ENCODE measurements at places on chromosomes 2 and 18.

GRCh38 chr2:217185265-217185995 is 325.6 kb upstream of the TNP1 start:
- no peak for DNase-seq

- no peak for DNase-seq
Measured at GRCh38 chr2:37767959-37768925, 96.8 kb upstream of the CDC42EP3 start.

DNA sequence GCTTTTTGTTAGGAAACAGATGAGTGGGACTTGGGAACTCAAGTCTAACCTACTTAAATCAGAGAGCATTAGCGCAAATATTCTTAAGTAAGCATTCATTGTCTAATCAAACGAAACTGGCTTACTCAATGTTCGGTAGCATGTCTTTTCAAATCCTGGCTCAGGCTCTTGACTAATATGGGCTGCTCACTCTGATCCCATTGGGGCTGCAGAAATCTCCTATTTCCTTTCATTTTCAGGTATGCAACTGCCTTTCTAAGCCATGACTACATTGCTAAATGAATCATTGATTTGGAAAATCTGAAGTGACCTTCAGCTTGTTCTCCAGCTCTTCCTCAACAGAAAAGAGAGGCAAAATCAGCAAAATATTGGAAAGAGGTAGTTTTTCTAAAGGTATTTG is 2084.4 kb upstream of the PIK3C3 start:
- DNase-seq: no peak

DNA sequence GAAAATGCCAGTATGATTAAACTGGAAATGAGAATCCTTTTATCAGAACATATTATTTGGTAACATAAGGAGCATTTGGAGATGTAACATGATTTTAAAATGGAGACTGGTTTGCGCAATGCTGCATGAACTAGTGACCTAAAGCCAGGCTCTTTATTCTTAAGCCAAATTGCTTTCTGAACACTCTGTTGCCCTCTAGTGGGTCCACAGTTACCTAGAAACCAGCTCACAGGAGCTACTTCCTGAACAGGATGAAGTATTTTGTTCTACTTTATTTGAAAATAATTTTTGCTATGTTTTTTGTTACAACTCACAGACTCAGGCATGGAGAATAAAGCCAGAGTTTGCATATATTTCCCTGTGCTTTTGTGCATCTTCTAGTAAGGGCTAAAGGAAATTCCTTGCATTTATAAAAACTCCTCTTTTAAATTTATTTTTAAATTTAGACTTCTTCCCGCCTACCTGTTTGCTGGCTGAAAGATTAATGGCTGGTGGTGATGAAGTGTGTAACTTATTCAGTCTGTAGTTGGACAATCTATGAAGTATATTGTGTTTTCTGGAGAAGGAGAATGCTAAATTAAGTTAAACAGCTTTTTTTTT is 146.7 kb downstream of the PARD3B start:
- DNase-seq: no peak

- DNase-seq: no peak
Measured at GRCh38 chr18:76394780-76395476, 100.1 kb downstream of the ZNF516 start.

DNA sequence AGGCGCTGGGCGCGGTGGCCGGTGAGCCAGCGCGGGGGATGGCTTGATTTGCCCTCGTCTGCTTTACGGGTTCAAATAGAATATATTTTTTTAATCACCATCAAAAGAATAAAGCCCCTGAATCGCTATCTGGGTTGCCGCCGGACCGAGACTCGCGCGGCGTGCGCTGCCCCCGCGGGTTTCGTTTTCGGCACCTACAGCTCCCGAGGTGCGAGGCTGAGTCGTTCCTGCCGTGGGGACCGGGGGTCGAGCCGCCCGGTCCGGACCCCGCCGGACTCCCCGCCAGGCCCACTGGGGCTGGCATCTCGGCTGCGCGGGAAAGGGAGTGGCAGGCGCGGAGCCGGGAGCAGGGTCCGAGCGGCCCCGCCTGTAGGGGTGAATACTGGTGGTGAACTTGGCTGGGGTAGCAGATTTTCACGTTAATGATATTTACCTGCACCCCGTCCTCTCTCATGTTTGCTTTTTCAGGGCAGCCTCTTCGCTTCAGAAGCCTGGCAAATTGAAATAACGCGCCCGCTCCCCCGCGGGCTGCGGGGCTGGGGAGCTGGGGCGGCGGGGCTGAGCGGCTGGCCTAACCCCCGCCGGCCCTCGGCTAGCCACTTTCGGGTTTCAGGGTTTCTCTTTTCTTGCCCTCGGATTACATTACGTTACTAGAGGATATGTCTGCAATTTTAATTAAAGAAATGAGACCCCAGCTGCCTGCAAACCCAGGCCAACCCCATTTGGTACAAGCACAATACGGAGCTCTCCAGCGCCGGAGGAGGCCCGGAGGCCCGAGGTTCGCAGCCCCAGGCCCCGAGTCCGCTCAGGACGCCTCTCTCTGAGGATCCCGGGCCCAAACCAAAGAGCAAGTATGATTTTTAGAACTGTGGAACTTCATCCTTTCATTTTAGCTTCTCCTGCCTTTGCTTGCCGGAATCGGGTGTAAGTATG is 1.7 kb upstream of the CELF4 start:
- no peak for DNase-seq

- DNase-seq: no peak
Measured at GRCh38 chr2:61177727-61178549, 15.9 kb downstream of the C2orf74 start.

GRCh38 chr2:114661971-114662939 is 219.8 kb downstream of the DPP10 start:
- no peak for DNase-seq

DNA sequence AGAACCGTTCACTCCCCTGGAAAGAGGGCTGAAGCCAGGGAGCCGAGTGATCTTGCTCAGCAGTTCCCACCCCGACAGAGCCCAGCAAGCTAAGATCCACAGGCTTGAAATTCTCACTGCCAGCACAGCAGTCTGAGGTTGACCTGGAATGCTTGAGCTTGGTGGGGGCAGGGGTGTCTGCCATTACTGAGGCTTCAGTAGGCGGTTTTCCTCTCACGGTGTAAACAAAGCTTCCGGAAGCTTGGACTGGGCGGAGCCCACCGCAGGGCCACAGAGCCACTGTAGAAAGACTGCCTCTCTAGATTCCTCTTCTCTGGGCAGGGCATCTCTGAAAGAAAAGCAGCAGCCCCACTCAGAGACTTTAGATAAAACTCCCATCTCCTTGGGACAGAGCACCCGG is 180.8 kb downstream of the WDR7 start:
- no peak for DNase-seq

Measured in cortex of kidney (tissue), 1 donor.